ENCODE measurements at places on chromosomes 4 and X. TPM values are rescaled to one million over a fixed set of nuclear protein-coding genes. Genes with fewer than 3 reads are reported as not detected.

DNA sequence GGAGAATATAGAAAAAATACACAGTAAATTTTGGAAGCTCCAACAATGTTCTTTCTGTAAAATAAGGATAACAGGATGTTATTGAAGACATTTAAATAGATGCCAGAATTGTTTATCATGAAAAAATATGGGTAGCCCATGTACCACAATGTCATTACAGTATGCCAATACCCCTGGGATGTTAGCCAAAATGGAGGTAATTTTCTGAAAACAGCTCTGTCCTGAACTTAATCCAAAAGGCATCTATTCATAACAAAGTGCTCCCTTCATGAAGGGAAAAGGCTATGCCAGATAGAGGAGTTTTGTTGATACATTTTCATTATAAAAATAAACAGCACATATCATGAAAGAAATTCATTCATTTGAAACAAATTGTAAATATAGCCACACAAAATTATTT, 1902.6 kb upstream of the AGA start:
- peak; percentile 3 for DNase-seq

DNA sequence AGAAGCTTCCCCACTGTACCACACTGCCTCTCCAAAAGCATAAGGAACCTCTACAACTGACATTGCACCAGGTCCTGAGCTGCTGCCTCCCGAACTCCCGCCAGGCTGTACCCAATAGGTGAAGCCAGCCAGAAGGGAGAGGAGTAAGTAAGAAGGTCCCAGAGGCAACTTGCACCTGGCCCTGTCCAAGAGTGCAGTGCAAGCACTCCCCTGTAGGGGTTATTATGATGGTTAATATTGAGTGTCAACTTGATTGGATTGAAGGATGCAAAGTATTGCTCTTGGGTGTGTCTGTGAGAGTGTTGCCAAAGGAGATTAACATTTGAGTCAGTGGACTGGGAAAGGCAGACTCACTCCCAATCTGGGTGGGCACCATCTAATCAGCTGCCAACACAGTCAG, 879.3 kb upstream of the SLIT2 start:
- DNase-seq: no peak

PTPN13 gene
- polyA plus RNA-seq: 21.7 TPM

DNA sequence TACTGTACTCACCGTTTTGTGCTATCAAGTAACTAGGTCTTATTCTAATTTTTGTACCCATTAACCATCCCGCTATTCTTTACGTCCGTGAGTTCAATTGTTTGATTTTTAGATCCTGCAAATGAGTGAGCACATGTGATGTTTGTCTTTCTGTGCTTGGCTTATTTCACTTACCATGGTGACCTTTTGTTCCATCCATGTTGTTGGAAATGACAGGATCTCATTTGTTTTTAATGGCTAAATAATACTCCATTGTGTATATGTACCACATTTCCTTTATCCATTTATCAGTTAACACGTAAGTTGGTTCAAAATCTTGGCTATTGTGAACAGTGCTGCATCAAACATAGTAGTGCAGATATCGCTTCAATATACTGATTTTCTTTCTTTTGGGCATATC, 48.3 kb downstream of the USP9X start:
- DNase-seq: no peak

GRCh38 chr4:109870061-109870460, 22.2 kb downstream of the LRIT3 start:
- DNase-seq: no peak

COQ2 gene
- 19.7 TPM for polyA plus RNA-seq

P2RY4 gene
- 0.17 TPM for polyA plus RNA-seq

DNA sequence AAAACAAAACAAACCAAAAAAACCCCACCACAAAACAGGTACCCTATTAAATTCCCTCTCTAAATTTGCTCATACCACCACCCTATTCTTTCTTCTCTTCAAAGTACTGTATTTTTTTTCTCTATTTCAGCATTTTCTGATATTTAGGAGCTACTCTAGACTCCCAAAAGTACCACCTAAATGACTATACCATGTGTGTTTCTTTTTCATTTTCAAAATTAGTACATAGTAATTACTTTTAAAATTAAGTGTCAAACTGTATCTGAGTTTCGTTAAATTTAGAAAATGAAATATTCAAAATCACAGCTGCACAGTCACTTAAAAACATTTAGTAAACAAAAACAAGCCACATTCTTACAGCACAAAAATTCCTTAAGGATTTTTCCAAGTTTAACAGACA, 161.7 kb downstream of the FBXW7 start:
- no peak for DNase-seq

CAPN6 gene
- polyA plus RNA-seq: 1.3 TPM

- no peak for DNase-seq
Observed at GRCh38 chrX:25869761-25870160, 268.4 kb upstream of the MAGEB18 start.

CSAG1 gene
- polyA plus RNA-seq: not detected

DNA sequence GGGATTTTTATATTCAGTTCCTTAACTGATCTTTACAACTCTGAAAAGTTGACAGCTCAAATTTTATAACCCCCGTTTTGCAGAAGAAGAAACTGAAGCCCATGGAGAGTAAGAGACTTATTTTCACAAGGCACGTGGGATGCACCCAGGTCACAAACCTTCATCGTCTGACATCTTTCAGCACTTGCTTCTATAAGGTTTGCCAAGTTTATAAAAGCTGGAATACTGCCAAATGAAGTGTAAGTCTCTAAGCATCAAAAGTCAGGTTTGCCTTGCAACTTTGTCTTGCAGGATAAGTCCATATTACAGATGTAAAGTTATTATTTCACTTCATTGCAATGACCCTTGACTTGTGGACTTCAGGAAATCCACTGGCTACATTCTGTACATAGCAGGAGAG, 6.3 kb upstream of the KCNIP4 start:
- no peak for DNase-seq

FRMPD3 gene
- 19.5 TPM for polyA plus RNA-seq

DNA sequence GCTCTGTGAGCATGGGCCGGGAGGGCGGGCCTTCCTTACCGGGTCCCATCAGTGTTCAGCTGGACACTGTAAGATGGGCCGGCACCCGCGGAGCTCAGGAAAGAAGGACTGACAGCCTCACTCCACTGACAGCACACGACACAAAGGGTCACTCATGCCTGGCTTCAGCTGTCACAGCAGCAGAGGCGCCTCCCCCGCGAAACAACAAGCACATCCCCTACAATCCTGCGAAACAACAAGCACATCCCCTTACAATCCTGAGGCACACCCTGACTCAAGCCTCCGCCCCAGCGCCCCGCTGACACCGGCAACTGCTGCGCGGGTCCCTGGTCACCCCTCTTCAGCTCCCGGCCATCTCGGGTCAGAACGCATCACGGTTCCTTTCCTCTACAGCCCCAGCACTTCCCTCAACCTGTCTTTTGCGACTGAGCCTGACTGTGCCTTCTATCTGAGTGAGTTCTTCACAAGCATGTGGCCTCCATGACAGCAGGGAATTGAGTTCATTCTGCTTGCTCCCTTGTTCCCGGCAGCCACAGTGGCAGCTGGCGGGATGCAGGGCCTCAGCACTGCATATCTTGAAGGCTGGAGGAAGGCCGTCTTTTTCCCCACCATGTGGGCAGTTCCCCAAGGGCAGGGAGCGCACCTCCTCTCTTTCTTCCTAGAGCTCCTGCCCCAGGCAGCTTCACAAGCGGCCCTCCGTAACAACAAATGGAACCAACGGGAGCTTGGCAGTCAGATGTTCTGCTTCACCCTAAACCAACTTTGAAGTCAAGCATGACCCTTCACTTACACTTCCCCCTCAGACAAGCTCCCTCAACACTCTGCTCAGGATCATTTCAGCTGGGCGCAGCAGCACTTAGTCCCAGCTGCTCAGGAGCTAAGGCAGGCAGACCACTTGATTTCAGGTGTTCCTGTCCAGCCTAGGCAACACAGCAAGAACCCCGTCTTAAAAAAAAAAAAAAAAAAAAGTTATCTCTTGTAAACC, 39.6 kb downstream of the SCD5 start:
- DNase-seq: no peak

GRCh38 chr4:87532907-87533306, 3.7 kb upstream of the SPARCL1 start:
- DNase-seq: no peak

DNA sequence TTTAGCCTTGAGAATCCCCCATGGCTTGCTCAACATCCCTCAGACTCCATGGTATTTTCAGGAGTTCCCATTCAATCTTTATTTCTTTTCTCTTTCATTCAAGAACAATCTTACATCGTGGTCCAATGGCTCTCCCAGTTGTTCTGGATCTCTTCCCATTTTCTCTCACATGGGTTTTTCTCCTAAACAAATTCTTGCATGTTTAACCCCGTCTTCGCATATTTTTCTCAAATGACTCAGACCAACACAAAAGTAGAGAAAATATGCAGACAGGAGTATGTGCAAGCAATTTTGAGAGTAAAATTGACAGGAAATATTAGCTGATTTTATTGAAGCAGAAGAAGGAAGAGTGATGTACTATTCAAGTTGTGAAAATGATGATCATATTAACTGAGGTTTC, 396.4 kb upstream of the TRAM1L1 start:
- no peak for DNase-seq

GRCh38 chr4:116358633-116359222, 726.6 kb downstream of the TRAM1L1 start:
- no peak for DNase-seq

GRCh38 chr4:164937576-164938270, 39.7 kb downstream of the TRIM61 start:
- DNase-seq: no peak

GRCh38 chr4:3336382-3337356, 43.8 kb downstream of the RGS12 start:
- DNase-seq: no peak

GRCh38 chr4:171812665-171813525, at the start of gene GALNTL6:
GALNTL6 (plus strand) TSS chr4:171813404.
- DNase-seq: peak; percentile 86

DNA sequence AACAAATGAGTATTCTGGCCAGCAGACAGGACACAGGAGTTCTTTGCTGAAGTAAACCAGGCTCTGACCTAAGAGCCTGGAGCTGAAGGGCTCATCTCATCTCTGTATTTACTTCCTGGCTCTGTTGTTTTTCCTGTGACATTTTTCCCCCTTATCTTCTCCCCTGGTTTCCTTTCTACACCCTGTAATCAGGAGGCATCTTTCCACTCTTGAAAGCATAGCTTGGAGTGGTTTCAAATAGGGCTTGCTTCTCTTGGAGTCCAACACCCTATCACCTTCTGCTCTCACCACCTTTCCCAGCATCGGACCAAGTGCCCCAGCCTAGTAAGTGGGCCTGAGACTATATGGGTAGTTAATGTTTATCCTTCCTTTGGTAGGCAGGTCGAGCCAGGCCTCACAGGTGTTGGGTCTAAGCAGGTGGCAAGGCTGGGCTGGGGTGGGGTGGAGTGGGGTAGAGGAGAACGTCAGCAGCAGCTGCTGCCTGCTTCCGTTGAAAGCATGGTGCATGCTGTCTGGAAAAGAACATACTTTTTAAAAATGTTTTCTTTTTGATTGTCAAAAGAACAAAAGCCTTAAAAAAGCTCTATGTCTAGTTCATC, 1.2 kb downstream of the DRP2 start:
- DNase-seq: no peak

GRCh38 chrX:103739421-103739820, 28.7 kb downstream of the TMEM31 start:
- peak; percentile 14 for DNase-seq

GPAT3 gene
- 3.6 TPM for polyA plus RNA-seq

GLUD2 gene
- polyA plus RNA-seq: 11.4 TPM

Measured in spinal cord (tissue), 10 donors.